ENCODE measurements at places on chromosomes 11 and 22.

- peaks cover 4% of the 10 kb centered on the region for H3K4me1 ChIP-seq
- H3K27me3 ChIP-seq: no peaks in the 10 kb centered on the region
- no peak for DNase-seq
- no peak overlapping the region for H3K4me3 ChIP-seq
Measured at GRCh38 chr22:25363474-25363873, 144.0 kb downstream of the CRYBB2 start.

DNA sequence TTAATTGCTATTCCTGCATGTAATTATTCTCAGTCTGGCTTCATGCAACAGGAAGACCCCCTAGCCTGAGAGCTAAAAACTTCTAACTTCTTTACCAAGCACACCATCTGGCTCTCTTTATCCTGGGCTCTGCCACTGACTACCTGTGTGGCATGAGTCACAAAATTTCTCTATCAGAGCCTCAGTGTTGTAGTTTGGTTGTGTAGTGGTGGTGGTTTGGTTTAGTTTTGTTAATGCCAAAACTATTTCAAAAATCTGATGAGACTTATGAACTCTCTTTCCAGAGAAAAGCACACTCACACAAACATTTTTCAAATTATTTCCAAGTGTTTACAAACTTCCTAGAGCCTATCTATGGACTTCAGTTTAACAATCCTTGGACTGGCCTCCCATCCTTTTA, 7.5 kb upstream of the IL17RA start:
- no peak overlapping the region for H3K4me3 ChIP-seq
- no peaks in the 10 kb centered on the region for H3K27me3 ChIP-seq
- no peaks in the 10 kb centered on the region for H3K4me1 ChIP-seq
- H3K36me3 ChIP-seq: no peaks in the 10 kb centered on the region

DNA sequence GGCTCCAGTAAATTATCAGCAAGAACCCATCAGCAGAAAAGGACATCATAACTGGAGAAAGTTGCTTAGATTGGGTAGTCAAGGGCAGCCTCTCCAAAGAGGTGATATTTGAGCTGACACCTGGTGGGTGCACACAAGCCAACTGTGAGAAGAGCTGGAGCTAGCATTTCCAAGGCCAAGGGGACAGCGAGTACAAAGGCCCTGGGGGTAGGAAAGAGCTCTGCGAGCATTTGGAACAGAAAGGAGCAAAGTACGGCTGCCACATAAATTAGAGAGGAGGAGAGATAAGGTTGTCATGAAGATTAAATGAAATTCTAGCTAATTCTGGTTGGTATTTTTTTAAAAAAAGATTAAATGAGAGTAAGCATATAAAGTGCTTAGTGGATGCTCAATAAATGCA, 21.7 kb upstream of the SMCO4 start:
- H3K27me3 ChIP-seq: no peaks in the 10 kb centered on the region
- H3K27ac ChIP-seq: no peak overlapping the region
- H3K36me3 ChIP-seq: no peaks in the 10 kb centered on the region
- DNase-seq: no peak

DNA sequence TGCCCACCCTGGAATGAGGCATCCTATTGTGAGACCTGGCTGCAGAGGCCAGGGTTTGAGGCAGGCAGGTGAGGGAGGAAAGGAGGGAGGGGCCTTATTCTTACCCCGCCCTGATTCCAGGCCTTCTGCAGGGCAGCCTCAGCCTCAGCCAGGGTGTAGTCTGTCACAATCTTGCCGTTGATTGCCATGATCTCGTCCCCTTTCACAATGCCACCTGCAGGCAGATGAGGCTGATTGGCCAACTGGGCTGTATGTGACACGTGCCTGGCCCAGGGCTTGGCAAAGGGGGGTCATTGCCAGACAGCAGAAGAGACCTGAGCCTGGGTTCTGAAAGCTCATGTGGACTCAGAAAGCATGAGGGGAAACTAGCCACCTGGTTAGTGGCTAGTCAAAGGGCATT, 21.4 kb upstream of the ABCC8 start:
- H3K27me3 ChIP-seq: no peaks in the 10 kb centered on the region
- no peaks in the 10 kb centered on the region for H3K4me1 ChIP-seq
- no peak for DNase-seq
- H3K36me3 ChIP-seq: no peaks in the 10 kb centered on the region
- H3K4me3 ChIP-seq: no peak overlapping the region

GRCh38 chr11:66875378-66875777, 18.5 kb downstream of the LRFN4 start:
- H3K4me1 ChIP-seq: no peaks in the 10 kb centered on the region
- H3K36me3 ChIP-seq: peaks cover 7% of the 10 kb centered on the region
- H3K27me3 ChIP-seq: no peaks in the 10 kb centered on the region
- no peak overlapping the region for H3K27ac ChIP-seq

- H3K27me3 ChIP-seq: no peaks in the 10 kb centered on the region
- no peak for DNase-seq
- H3K4me3 ChIP-seq: no peak overlapping the region
- H3K4me1 ChIP-seq: no peaks in the 10 kb centered on the region
Measured at GRCh38 chr11:27331981-27332380, 31.0 kb downstream of the CCDC34 start.

DNA sequence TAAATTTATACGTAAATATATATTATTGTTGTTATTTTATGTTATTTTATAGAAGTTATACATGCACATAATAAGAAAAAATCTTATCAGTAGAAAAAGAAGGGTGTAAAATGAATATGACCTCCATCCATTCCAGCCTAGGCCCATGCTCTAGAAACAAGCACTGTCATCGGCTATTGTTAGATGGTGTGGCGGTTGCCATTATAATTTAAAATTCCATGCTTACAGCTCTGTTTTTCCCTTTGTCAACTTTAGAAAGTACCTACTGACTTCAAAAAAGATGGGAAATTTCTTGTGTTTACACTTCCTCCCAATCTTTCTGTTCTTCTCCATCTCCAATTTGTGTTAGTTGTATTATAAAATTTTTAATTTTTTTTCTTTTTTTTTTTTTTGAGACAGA, 61.9 kb upstream of the RDX start:
- no peaks in the 10 kb centered on the region for H3K27me3 ChIP-seq
- no peak overlapping the region for H3K27ac ChIP-seq
- H3K36me3 ChIP-seq: no peaks in the 10 kb centered on the region
- DNase-seq: no peak

DNA sequence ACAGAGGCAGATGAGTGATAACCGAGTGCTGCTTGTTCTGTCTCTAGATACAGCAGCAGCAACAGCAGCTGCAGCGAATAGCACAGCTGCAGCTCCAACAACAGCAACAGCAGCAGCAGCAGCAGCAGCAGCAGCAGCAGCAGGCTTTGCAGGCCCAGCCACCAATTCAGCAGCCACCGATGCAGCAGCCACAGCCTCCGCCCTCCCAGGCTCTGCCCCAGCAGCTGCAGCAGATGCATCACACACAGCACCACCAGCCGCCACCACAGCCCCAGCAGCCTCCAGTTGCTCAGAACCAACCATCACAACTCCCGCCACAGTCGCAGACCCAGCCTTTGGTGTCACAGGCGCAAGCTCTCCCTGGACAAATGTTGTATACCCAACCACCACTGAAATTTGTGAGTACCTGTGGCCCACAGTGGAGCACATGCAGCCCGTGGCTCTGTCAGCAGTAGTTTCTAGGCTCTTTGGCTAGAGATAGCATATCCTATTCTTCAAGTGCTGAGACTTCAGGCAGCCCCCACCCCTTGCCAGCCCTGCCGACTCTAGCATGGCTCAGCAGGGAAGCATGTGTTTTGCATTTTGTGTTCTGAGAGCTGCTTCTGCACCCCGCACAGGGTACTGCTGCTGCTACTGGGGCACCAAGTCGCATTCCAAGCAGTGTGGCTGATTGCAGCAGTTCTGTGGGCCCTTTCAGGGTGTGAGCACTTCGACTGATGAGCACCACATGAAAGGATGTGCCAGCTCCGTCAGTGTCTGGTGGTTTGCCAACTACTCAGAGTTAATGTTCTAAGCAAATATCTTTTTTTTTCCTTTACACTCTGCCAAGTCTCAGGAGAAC, 59.2 kb downstream of the MED15 start:
- H3K27me3 ChIP-seq: no peaks in the 10 kb centered on the region
- DNase-seq: no peak
- peaks cover 20% of the 10 kb centered on the region for H3K4me1 ChIP-seq
- no peak overlapping the region for H3K4me3 ChIP-seq
- H3K27ac ChIP-seq: peak overlapping the region; percentile 20
- peaks cover 70% of the 10 kb centered on the region for H3K36me3 ChIP-seq

DNA sequence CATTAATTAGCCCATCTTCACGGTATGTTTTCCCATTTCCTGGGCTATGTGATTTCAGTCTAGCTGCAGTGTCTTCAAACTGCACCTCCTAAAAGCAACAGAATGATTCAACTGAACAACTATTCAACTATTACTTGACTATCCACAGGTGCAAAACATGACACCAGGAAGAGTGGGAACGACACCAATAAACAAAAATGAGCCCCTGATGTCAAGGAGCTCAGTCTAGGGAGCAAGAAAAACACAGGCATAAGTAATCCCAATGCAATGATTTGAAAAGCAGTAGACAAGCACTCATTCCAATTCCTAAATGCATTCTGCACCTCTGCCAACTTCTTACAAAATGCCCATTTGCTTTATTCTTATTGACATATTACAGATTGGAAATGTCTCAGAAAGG, 285.6 kb downstream of the ETS1 start:
- H3K4me1 ChIP-seq: no peaks in the 10 kb centered on the region
- no peaks in the 10 kb centered on the region for H3K27me3 ChIP-seq
- H3K36me3 ChIP-seq: no peaks in the 10 kb centered on the region
- H3K27ac ChIP-seq: no peak overlapping the region
- DNase-seq: no peak

GRCh38 chr11:110173811-110174644, 80.8 kb downstream of the ZC3H12C start:
- peak; percentile 80 for DNase-seq
- H3K4me3 ChIP-seq: peak overlapping the region; percentile 41
- no peaks in the 10 kb centered on the region for H3K36me3 ChIP-seq
- no peaks in the 10 kb centered on the region for H3K4me1 ChIP-seq

- no peaks in the 10 kb centered on the region for H3K27me3 ChIP-seq
- H3K4me1 ChIP-seq: peaks cover 8% of the 10 kb centered on the region
- no peak for DNase-seq
Measured at GRCh38 chr11:27505781-27506180, 788 bp downstream of the LIN7C start.

GRCh38 chr22:45671783-45672563, at the start of gene ATXN10:
TSS of gene ATXN10 (plus strand) at chr22:45671834. CDS start at chr22:45672064, 230 bp downstream.
- no peaks in the 10 kb centered on the region for H3K36me3 ChIP-seq
- H3K4me1 ChIP-seq: peaks cover 17% of the 10 kb centered on the region
- no peaks in the 10 kb centered on the region for H3K27me3 ChIP-seq
- DNase-seq: no peak

DNA sequence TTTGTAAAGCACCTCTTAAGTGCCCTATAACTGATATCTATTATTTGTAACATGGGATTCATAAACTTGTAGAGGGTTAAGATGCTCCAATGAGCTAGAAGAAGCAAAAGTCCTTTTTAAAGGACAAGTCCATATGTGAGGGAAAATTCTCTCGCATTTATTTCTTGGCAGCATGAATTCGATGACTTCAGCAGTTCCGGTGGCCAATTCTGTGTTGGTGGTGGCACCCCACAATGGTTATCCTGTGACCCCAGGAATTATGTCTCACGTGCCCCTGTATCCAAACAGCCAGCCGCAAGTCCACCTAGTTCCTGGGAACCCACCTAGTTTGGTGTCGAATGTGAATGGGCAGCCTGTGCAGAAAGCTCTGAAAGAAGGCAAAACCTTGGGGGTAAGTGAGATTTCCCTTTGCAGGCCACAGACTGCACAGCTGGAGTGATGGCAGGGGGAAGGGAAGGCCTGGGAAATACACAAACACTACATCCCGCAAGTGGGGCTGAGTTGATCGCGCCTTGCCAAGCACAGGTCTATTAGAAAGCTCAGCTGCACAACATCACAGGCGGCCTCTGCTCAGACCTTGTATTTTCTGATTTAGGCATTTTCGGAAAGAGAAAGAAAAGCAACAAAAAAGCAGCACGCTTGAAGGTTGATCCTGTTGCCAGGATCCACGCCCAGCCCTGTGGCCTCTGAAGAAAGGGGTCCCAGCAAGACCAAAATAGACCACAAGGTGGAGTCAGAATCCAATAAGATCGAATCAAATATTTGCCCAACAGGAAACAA, 1.5 kb downstream of the MS4A8 start:
- no peak for DNase-seq
- no peak overlapping the region for H3K4me3 ChIP-seq
- no peak overlapping the region for H3K27ac ChIP-seq
- no peaks in the 10 kb centered on the region for H3K27me3 ChIP-seq
- no peaks in the 10 kb centered on the region for H3K4me1 ChIP-seq
- H3K36me3 ChIP-seq: no peaks in the 10 kb centered on the region

GRCh38 chr22:23478175-23478574, 101.9 kb downstream of the IGLL1 start:
- no peak for DNase-seq
- H3K27me3 ChIP-seq: no peaks in the 10 kb centered on the region
- H3K4me1 ChIP-seq: no peaks in the 10 kb centered on the region
- H3K36me3 ChIP-seq: no peaks in the 10 kb centered on the region

DNA sequence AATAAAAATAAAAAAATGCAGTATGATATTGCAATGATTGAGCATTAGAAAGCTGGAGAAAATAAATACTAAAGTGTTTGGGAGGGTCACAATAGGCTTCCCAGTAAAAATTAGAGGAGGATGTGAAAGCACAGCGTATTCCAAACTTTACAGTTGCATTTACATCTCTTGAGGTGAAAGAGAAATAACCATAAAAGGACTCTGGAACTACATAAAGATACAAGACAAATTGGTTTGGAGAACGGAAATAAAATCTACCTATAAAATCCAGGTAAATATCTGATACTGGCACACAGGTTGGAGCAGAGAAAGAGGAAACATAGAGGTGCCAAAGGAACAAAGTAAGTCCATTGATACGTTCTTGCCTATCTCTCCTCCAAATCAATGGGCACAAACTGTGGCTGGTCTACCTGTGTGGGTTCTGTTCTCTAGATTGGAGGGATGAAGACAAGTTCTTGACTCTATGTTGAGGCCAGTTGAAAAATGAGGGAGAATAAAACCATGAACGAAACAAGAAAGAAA, at the start of gene MS4A12:
TSS of gene MS4A12 (plus strand) at position 291 of the 522 bp plus-strand sequence. CDS start 4,541 bp downstream, outside the sequence.
- H3K27ac ChIP-seq: no peak within 1 kb of the TSS
- H3K4me1 ChIP-seq: no peaks in the 10 kb centered on the region
- DNase-seq: no peak
- no peaks in the 10 kb centered on the region for H3K27me3 ChIP-seq
- H3K4me3 ChIP-seq: no peak within 1 kb of the TSS

DNA sequence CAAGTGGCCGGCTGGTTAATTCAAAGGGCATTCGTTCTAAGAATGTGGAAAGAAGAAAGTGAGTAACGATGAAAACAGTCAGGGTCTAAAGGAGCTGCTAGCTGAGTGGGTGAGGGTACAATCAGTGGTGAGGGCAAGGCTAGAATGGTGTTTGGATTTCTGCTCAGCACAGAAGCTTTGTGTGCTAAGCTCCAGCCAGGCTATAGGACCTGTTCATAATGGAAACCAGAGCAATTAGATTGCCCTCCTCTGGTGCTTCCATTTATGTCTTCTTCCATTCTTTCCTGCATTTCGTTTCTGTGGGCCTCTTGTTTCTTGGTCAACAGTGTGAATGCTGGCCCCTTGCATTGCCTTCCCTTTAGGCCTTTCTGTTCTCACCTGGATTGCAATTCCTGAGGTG, 572.9 kb upstream of the CHORDC1 start:
- no peaks in the 10 kb centered on the region for H3K27me3 ChIP-seq
- no peak overlapping the region for H3K27ac ChIP-seq
- no peaks in the 10 kb centered on the region for H3K4me1 ChIP-seq
- DNase-seq: no peak

- H3K36me3 ChIP-seq: peaks cover 53% of the 10 kb centered on the region
- H3K4me1 ChIP-seq: peaks cover 11% of the 10 kb centered on the region
- H3K4me3 ChIP-seq: no peak overlapping the region
- DNase-seq: no peak
Measured at GRCh38 chr11:612961-613300, 2.8 kb downstream of the IRF7 start.
